ENCODE measurements at places on chromosomes 3 and 15. TPM values are rescaled to one million over a fixed set of nuclear protein-coding genes. Genes with fewer than 3 reads are reported as not detected.

Gene TMEM212
- polyA plus RNA-seq = 0.30 TPM

Gene MANF
- polyA plus RNA-seq = 115 TPM

DNA sequence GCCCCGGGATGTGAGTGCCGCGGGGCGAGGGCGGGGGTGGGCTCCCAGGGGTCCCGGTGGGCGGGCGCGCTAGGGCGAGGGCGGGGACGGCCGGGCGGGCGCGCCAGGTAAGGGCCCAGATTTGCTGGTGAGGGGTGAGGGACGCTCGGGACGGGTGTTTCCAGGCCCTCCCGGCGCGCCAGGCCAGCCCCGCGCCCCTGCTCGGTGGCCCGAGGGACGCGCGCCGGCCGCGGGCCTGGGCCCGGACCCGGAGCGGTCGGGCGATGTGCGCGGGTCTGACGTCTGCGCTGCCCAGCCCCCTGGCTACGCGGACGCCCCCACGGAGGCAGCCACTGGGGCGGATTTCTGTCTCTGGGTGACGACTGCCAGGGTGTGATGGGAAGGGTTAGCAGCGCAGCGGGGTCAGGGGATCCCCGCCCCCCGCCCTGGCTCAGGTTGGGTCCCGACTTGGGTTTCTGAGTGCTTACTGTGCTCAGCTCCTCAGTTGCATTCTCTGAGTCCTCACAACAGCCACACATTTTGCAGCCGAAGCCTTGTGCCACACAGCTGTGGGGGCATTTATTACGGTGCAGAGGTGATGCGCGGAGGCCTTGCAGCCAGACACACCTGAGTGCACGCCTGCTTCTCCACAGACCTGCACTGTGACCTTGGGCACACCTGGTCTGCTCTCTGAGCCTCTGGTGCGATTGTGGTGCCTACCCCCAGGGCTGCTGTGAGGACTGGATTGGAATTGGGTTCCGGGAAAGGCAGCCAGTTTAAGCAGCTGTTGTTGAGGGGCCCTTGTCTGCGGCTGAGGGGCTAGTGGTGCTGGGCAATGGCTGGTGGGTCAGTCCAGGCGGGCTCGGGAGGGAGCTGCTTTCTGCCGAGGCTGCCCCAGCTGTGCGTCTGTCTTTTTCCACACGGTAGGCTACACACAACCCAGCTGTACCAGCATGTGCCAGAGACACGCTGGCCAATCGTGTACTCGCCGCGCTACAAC lies 523 bp downstream of the HDAC11 start:
- DNase-seq = no peak

DNA sequence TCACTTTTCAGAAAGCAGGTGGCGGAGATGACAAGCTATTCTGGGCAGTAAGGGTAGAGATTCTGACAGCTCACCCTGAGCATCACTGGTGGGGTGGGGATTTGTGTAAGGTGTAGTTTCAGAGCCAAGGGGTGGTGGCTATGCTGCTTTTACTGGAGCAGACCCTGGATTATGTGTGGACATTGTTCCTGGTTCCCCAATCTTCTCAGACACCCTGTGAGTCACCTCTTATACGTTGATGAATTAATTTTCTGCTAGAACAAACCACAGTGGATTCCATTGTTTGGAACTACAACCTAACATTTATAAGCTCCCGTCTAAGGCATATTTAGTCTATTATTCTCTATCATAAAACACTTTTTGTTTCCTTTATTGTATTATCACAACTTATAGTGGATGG lies 169.5 kb upstream of the COL8A1 start:
- DNase-seq = no peak

DNA sequence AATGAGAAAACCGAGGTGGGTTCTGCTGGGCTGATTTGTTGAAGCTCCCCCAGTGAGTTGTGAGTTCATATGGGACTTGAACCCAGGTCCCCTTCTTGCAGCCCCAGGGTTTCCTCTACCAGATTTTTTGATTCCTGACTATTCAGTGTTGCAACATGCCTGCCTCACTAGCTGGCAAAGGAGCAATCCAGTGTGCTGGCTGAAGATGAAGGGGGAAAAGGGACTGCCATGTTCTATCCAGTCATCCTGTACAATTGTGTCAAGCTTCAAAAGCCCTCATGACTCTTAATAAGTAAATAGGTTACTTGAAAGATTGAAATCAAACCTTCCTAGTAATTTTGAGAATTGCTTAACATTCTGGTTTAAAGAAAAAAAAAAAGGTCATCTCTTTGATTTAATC lies 211.5 kb upstream of the TP63 start:
- no peak for DNase-seq

- no peak for DNase-seq
Measured at GRCh38 chr3:30893678-30894325, 659 bp downstream of the GADL1 start.

Measured in renal pelvis (tissue), 12 donors.